Stimulated activated CD4-positive, alpha-beta T cell treated with anti-CD3 and anti-CD28 coated beads, Interleukin-15, amount 100 ng/mL, for 1 hour (primary cell): ENCODE measurements at places on chromosomes 3 and 15.

GRCh38 chr3:120645083-120645845, 36.8 kb downstream of the HGD start:
- DNase-seq, result no peak

- no peak for DNase-seq
These were observed 44.0 kb downstream of the LPP start for GRCh38 chr3:188198001-188198400.

GRCh38 chr3:61053781-61054496, 197.3 kb downstream of the FHIT start:
- DNase-seq, result no peak

- DNase-seq, result no peak
These were observed 194.5 kb downstream of the RBMS3 start for GRCh38 chr3:29475305-29475840.

- no peak for DNase-seq
These were observed 158.6 kb upstream of the NR2F2 start for GRCh38 chr15:96171853-96172296.

DNA sequence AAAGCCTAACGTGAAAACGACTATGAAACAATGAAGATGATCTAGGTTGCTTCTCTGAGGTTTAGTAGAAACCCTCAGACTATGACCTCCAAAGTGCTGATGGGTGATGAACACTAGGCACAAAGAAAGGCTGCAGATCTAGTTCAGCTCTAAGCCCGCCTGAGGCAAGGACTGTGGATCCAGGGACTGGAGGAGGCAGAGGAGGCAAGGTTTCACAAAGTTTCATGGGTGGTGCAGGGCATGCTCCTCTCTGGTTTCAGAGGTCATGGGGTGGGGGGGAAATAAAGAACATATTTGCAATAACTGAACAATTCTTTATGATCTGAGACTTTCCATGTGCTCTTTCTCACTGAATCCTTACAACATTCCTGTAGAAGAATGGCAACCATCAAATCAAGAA, 679.2 kb downstream of the NTRK3 start:
- DNase-seq, result no peak
